Effector CD4-positive, alpha-beta T cell (primary cell): ENCODE measurements at places on chromosomes 6 and 20.
A peak's percentile ranks its signal among the peaks of the same experiment; 100 is the strongest.

DNA sequence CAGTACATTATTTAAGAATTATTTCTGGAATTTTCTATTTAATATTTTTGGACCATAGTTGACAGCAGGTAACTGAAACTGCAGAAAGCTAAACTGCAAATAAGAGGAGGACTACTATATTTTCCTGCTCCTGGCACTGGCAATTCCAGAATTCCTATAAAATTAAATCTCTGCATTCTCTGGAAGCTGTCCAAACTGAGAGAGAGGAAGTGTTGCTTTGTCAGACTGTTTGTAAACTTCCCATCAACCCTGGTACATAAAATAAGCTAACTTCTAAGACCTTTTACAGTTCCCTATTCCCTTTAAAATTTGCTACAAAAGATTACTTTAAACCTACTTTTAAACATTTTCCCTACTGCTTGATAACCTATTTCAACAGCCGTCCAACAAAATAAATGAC, 196.1 kb upstream of the RUNX2 start:
- no peak for DNase-seq

DNA sequence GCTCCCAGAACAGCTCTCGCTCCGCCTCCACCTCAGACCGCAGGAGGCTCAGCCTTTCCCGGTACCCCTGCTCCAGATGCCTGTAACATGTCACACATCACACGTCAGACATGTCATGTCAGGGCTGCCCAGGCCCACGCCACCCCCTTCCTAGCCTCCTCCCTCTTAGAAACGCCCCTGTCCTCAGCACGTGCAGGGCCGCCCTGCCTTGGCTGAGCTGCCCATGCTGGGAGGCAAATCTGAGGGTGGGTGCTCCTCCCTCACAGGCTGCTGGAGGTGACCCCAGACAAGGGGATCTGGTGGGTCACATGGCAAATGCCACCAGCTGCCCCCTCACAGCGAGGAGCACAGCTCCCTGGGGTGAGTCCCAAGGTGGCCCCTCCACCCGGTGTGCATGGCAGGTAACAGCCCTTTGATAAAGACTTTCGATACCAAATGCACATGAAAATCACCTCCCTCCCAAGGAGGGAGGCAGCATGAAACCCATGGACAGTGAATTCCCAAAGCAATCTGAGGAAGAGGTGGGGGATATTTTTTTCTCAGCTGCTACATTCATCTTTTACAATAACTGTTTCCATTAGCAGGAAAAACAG, 84.1 kb downstream of the GINS1 start:
- no peak for DNase-seq

GRCh38 chr20:57464642-57465211, 60.2 kb downstream of the CTCFL start:
- DNase-seq = no peak

DNA sequence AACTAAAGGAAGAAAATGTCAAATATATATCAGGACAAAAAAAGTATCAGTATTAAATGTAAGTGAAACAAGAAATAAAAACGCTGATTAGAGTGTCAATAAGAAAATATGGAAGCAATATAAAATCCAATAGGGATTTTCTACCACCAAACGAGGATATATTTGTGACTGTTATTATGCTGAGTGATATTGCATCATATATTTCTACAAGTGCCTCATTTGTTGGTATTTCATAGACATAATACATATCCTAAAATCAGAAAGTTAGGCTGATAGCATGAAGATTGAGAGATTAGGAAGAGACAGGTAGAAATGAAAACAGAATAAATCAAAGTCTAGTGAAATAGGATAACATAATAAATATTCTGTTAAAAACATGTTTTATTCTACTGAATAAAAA, 429.2 kb upstream of the IRAK1BP1 start:
- DNase-seq = no peak

DNA sequence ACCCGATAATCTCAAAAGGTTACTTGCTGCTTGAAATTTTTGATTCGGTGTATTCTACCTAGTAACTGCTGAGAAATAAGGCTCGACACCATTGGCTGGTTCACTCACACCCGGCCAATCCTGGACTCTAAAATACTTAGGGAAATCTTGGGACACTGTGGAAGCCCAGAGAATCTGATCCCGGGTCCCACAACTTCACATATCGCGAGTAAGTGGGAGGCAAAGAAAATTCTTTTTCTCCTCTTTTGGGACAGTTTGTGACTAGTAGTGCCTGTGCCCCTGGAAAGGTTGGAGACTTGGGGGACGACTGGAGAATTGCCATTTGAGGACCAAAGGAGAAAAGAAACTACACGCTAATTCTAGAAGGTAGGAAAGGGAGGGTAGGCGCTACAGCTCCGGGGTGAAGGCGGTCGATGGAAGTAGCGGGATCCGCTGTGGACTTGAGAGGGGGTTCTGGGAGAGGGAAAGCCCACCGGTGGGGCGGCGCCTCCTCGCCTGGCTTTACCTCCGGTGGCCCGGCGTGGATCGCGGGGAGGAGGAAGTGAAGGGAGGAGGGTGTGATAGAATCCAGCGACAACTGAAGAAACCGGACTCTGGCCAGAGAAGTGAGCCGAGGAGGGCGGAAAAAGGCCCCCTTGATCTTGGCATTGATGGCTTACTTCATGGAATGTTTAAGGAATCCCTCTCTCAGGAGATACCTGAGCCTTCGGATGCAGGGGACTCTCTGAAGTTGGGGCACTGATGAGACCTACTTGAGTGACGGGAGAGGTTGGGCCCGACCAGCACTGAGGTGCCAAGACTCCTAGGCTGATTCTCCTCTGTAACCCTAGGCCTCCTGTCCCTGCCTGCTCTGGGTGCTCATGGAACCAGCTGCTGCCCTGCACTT, 18.8 kb upstream of the BTN3A3 start:
- DNase-seq = peak; percentile 41

- DNase-seq = no peak
Measured at GRCh38 chr6:131367206-131367873, 205.7 kb upstream of the ARG1 start.

- no peak for DNase-seq
Measured at GRCh38 chr6:109008054-109008453, 86.6 kb downstream of the SESN1 start.

DNA sequence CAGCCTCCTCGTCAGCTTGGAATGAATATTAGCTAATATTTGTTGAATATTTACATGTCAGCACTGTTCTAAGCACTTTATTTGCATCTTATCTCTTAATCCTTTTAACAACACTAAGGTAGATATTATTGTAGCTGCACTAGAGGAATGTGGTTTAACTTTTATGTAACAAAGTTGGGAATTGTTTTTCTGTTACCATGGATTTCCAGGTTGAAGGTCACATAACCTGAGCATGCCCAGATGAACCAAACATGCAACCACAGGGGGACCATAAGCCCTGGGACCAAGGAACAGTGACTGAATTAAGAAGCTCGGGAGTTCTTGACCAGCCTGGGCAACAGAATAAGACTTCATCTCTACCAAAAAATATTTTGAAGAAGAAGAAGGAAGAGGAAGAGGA, 29.1 kb upstream of the YWHAB start:
- no peak for DNase-seq

- no peak for DNase-seq
Measured at GRCh38 chr6:168514216-168514615, 73.2 kb downstream of the SMOC2 start.

DNA sequence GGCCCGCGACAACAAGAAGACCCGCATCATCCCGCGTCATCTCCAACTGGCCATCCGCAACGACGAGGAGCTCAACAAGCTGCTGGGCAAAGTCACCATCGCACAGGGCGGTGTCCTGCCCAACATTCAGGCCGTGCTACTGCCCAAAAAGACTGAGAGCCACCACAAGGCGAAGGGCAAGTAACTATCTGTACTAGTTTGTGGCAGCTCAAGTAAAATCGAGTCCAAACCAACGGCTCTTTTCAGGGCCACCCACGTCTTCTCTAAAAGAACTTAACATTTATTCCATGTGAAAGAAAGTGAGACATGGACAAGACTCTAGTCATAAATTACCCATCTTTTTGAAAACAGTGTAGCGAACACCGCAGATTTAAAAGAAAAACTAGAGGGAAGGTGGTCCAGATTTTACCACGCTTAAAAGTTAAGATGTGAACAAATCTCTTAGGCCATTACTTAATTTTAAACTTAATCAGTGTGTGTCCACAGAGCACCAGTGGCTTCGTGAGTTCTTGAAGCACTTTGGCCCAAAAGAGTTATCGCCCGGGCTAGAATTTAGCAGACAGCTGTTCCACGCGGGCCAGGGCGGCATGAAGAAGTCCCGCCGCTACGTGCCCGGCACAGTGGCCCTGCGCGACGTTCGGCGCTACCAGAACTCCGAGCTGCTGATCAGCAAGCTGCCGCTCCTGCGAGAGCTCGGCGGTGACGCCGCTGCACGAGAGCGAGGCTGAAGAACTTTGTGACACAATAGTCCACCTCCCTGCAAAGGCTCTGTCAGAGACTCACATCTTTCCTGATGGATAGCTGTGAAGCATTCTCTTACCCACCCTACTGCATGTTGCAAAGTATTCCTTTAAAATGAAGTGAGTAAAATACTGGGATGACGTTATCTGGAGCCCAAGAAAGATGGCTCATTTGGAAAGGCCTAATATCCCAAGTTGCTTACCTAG, 113.9 kb upstream of the PRSS16 start:
- DNase-seq = peak; percentile 63

DNA sequence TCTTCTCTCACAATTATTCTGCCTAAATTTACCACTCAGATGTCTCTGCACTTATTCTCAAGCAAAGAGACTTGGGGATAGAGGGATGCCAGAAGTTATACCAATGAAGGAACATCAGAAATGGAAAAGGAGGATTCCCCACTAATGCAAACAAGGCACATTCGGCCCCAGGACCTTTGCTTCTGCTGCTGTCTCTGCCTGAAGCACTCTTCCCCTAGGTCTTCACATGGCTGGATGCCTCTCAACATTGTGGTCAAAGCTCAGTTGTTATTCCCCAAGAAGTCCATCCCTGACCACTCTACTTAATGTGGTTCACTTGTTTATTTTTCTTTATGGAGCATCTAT, 508.7 kb downstream of the DOK5 start:
- DNase-seq = no peak

DNA sequence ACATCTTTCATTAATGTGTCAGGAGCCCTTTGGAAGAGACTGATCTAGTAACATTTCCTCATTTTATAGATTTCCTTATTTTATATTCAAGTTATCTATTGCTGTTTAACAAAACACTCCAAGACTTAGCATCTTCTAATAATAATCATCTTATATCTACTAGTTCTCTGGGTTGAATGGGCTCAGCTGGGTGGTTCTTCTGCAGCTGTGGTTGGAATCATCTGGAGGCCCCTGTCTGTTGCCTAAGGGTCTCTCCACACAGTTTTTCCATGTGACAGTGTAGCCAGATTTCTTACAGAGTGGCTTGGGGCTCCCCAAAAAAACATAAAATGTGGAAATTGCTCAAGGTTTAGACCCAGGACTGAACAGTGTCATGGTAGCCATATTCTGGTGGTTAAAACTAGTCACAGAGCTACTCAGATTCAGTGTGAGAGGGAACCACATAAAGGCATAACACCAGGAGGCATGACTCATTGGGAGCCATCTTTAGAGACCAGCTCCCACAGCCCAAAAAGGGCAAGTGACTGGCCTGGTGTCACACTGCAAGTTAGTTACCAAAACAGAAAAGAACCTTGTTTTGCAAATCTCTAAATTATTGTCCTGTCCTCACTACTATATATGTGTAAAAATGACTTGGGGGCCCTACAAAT, 11.5 kb downstream of the SLC2A10 start:
- no peak for DNase-seq

GRCh38 chr6:151269321-151269995, 29.7 kb downstream of the AKAP12 start:
- no peak for DNase-seq

DNA sequence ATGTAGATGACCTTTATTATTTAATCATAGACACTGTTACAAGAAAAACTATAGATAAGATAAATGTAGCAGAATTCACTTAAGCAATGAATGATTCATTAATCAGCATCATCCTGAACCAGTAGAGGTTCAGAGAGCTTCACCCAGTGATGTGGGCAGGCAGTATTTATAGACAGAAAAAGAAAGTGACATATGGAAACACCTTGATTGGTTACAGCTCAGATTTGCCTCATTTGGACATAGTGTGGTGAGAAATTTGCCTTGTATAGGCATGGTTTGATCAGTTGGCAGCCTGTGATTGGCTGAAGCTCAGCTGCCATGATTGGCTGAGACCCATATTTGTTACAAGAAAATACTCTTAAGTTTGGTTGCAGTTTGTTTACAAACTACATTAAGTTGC, 4.6 kb downstream of the C6orf58 start:
- DNase-seq = no peak

- no peak for DNase-seq
Measured at GRCh38 chr6:37704066-37704465, 6.4 kb upstream of the MDGA1 start.
